ENCODE measurements at places on chromosomes 2 and 18.

GRCh38 chr2:100571668-100572067 lies 8.9 kb downstream of the PDCL3 start:
- DNase-seq: no peak

DNA sequence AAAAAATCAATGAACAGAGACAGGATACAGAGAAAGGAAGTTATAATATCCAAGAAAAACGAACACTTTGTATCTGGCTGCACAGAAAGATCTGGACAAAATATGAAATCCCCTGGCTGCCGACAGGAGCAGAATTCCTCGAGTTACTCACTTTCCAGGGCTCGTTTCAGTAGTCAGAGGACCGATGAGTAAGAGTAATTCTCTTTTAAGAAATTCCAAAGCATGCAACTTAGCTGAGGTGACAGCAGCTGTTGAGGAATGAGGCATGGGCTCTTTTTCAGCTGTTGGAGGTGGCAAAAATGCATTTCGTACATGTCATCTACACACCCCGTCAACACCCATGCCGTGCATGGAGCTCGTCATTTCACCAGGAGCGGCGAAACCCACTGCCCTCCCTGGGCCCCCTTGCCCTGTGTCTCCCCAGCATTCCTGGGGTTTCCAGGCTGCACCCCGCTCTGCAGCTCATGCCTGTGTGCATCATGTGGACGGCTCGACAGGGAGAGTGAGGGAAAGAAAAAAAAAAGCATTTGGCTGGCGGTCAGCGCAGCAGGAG lies 210.8 kb upstream of the SMIM21 start:
- DNase-seq: no peak

- no peak for DNase-seq
These were observed 287.9 kb upstream of the EPAS1 start for GRCh38 chr2:46009315-46009714.

GRCh38 chr2:20322527-20323300 lies 27.9 kb downstream of the PUM2 start:
- DNase-seq: no peak

GRCh38 chr2:222255090-222255489 lies 43.7 kb downstream of the PAX3 start:
- no peak for DNase-seq

DNA sequence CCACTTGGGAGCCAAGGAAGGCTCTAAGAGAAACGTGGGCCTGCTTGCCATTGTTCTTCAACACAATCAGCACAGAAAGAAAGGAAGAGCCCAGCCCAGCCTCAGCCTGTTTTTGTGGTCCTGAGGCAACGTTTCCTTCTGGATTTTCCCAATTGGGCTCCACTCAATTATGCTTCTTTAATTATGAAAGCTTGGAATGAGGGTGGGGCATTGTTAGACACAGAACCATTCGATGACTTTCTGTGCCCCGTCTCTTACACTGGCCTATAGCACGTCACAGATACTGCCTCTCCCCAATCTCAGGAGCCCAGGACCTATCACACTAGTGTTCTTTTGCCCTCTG lies 207.4 kb downstream of the ZFP36L2 start:
- no peak for DNase-seq
